ENCODE measurements at places on chromosomes 12 and 14.
A peak's percentile ranks its signal among the peaks of the same experiment; 100 is the strongest.

DNA sequence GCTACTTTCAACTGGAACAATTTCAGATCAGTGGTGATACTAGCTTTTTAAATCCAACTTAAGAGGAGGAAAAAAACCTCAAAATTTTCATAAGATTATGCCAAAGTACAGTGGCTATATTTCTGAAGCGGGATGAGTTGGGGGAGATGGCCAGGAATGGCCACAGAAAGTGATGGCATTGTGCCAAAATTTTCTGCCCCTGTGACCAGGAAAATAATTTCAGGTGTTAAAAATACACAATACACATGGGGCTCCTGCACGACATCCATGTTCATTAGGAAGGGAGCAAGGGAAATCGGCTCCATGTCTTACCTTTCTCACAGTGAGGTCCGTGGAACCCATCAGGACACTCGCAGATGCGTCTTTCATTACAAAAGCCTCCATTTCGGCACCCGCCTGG, 53.7 kb downstream of the WIF1 start:
- no peak for DNase-seq

- DNase-seq, result no peak
Observed at GRCh38 chr12:5163661-5164060, 120.0 kb downstream of the KCNA5 start.

GRCh38 chr14:29085546-29085945, 319.0 kb downstream of the FOXG1 start:
- DNase-seq, result no peak

DNA sequence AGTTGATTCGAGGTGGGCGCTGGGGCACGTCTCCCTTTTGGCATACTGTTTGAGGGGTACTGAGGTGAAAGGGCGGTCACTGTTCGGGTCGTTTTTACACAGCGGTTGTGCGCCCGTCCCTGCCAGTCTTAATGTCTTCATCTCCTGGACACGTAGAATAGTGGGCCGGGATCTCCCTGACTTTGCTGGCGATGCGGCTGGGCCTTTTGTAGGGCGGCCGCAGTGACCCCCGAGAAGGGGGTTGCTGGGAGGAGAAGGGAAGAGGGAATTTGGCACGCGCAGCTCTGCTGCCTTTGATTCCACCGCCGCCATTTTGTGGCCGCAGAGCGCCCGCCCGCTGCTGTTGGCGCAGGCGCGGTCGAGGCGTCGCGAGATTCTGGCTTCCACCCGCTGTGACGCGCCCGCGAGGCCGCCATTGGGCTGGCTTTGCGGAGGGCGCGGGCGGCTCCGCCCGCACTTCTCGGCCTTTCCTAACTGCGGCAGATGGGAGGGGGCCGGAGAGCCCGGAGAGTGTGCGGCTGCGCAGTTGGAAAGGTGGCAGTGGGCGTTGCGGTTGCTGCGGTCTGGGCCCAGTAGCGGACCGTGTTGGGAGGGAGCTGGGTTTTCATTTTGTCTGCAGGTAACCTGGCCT, 542 bp downstream of the SRSF5 start:
- DNase-seq, result peak; percentile 93

- DNase-seq, result no peak
Observed at GRCh38 chr14:52131640-52132320, 62.9 kb upstream of the NID2 start.

GRCh38 chr14:105878125-105878524, 351.7 kb downstream of the TMEM121 start:
- DNase-seq, result no peak

DNA sequence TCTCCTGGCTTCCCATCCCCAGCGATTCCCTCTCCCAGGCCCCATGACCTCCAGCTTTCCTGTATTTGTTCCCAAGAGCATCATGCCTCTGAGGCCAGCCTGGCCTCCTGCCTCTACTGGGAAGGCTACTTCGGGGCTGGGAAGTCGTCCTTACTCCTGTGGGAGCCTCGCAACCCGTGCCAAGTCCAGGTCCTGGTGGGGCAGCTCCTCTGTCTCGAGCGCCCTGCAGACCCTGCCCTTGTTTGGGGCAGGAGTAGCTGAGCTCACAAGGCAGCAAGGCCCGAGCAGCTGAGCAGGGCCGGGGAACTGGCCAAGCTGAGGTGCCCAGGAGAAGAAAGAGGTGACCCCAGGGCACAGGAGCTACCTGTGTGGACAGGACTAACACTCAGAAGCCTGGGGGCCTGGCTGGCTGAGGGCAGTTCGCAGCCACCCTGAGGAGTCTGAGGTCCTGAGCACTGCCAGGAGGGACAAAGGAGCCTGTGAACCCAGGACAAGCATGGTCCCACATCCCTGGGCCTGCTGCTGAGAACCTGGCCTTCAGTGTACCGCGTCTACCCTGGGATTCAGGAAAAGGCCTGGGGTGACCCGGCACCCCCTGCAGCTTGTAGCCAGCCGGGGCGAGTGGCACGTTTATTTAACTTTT, 14.3 kb downstream of the C12orf43 start:
- no peak for DNase-seq

DNA sequence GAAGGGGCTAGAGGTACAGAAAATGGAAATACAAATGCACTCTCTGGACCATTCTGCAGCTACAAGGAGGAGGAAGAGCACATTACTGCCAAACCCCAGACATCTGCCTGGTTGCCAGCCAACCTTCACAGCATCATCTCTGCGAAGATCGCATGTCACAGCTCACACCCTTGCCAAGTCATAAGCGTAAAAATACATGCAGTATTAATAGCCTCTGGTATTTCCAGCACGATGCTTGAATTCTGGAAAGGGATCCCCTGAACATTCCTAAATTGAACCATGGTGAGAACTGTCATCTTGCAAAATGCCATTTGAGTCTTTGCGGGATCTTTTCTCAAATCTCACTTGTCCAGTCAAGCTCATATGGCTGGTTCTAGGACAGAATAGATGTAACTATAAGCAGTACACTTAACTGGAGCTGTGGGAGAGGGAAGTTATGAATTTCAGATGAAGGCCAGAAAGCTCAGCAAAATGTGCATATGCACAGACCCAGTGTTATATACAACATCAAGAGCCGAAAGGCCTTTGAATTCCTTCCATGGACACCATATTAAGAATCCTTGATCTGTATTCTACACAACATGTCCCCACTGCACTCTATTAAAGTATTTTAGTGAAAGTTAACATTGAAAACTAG, 211.6 kb downstream of the DUSP6 start:
- no peak for DNase-seq

DNA sequence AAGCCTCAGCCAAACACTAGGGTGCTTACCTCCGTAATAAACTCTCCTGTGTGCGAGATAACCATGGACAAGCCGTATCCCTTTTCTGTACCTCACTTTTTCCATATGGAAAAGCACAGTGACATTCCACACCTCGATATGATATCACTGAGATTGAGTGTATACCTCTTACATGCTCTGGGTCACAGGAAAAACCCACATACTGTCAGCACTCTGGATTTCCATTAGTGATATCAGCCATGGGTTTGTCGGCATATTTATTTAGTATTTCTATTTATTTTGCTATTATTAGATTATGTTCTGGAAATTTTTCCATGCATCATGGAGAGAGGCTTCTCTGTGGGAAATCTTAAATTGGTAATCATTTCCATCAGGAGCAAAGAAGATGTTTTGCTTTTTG, 28.0 kb upstream of the DAAM1 start:
- no peak for DNase-seq

DNA sequence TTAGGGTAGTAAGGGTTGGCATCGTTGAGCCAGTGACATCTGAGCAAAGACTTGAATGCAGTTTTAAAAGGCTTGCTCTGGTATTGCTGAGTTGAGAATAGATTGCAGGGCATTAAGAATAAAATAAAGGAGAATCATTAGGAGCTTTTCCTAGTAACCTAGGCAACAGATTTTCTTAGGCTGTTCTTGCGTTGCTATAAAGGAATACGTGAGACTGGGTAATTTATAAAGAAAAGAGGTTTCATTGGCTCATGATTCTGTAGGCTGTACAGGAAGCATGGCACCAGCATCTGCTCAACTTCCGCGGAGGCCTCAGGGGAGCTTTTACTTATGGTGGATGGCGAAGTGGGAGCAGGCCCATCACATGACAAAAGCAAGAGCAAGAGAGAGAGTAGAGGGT, 97.4 kb downstream of the RAD51B start:
- no peak for DNase-seq

GRCh38 chr14:50452296-50452695, 55.6 kb upstream of the CDKL1 start:
- no peak for DNase-seq

DNA sequence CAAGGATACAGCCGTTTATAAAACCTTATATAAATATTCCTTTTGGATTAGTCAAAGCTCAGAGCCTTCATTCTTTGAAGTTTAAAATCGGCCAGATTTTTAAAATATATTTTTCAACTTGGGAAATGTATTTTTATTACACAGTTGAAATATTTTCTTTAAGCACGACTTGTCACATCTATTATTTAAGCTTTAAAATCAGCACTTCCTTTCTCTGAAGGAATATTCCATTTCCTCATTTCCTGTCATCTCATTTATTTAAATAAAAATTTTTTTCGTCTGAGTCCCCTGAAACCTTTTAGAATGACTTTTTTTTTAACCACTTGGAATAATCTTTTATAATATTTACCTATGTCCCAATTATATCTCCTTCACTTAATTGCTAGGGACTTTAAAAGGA, 107.5 kb upstream of the PDE3A start:
- no peak for DNase-seq

- no peak for DNase-seq
Observed at GRCh38 chr14:51929166-51929565, 60.2 kb upstream of the RTRAF start.

DNA sequence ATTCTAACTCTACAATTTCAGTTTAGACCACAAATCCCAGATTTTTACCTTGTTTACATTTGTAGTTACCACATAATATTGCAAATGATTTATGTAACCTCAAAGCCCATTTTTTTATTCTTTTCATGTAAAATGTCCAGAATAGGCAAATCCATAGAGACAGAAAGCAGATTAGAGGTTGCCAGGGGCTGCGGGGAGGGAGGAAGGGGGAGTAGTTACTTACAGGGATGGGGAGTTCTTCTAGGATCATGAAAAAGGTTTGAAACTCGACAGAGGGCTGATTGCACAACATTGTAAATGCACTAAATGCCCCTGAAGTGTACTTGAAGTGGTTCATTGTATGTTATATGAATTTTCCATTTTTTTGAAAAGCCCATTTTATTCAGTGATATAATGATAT, 66.5 kb downstream of the PPP2R5C start:
- DNase-seq, result no peak

Data from stimulated activated naive CD4-positive, alpha-beta T cell treated with Interleukin-2 at 50 U/mL for 16 hours (primary cell).